ENCODE measurements at places on chromosomes 3 and 15.

DNA sequence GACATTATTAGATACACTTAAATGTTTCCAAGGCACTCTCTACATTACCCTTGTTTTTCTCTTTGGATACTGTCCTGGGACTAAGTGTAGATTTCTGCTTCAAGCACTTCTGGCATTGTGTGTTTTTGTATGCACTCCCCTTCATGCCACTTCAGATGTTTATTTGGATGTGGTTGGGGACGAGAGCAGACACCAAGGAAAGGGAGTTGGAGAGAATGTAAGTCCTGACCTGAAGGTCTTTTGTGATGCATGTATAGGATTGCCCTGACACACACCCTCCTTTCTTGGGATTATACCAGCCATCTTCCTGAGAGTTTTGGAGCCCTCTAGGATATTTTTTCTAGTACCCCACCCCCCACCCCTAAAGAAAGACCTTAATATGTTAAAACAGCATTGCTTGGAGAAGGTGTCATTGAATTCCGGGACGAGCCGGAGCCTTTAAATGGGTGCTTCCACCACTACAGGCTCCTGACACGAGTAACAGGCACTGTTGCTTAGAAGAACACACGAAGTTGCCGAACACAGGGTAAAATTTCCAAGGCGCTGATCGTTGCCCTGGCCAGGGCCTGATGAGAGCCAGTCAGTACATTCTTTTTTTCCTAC, 22.7 kb downstream of the PSMD6 start:
- no peak for DNase-seq

- DNase-seq = no peak
Measured at GRCh38 chr3:187828579-187829452, 83.5 kb upstream of the BCL6 start.

DNA sequence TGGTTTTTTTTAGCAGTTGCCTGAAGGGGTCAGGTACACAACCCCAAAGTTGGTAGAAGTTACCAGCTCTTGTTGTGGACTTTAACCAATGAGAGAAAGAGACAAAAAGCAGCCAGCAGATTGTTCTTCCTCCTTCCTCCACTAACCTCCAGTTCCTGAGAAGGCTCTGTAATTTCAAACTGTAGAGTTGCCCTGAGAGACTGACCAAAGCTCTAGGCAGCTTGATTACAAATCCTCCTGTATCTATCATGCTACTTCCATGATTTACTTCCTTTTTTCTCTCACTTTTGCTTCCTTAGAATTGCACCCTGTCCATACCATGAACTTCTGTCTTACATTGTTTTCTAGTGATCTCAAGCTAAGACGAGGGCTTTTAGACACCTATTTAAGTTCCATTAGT, 29.2 kb downstream of the NSUN3 start:
- no peak for DNase-seq

DNA sequence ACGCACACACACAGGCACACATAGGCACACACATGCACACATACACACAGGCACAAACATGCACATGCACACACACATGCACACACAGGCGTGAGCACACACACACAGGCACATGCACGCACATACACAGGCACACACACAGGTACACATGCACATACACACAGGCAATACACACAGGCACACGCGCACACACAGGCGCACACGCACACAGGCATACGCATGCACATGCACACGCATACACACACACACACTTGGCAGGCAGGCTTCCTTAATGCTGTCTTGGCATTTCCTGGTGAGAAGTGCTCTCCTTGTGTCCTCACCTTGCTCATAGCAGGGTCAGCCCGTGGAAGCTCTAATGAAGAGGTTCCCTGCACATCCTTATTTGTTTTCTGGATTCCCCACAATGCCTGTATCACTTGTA, 8.4 kb upstream of the SLCO2A1 start:
- DNase-seq = no peak

DNA sequence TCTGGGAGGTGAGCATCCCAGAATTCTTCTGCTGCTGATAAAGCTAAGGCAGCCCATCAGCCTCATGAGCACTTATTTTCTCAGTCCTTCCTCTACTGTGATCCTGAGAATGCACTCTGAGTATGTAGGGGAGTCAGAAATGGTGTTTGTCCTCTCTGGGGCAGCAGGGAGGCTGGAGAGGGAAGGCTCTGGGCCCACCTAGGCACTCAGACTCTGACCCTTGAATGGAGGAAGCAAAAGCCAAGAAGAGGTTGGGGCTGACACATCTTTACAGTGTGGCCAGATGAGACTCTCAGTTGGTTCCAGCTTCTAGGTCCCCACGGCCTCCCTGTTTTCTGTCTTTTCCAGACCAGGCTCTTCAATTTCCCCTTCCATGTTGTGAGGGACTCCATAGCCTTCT, 36.1 kb upstream of the BLM start:
- DNase-seq = no peak

DNA sequence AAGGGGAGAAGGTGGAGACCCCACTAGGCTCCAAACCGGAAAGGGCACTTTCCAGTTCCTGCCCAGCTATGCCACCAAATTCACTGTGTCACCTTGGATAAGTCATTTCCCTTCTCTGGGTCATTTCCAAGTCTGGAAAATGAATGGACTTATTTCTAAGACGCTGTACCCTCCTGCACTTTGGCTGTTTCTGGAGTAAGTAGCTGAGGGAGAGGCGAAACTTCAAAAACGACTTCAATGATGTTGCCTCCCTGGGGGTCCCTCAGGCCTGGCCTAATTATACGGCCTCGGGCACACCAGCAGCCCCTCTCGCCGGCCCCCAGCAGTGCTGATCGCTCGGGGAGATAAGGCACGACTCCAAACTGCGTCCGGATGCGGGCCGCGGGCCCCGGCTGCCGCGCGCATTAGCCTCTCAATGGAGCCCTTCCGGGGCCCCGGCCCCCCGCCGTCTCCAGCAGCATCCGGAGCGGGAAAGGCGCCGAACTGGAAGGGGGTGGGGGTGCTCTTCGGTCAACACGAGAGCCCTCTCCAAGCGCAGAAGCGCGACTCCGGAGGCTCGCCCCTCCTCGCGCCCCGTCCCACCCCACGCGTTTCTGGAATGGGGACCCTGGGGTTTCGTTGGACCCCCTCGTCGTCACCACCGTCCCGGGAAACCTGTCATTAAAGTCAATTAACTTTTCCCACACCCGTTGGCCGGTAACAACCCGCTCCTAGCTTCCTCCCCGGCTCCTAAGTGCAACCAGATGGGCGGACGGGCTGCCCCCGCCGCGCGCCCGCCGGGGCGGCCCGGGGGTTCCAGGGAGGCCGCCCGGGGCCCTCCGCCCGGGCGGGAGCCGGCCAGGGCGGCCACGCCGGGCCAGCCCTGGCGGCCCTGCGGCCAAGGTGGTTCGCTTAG, 4.8 kb downstream of the HES1 start:
- no peak for DNase-seq

DNA sequence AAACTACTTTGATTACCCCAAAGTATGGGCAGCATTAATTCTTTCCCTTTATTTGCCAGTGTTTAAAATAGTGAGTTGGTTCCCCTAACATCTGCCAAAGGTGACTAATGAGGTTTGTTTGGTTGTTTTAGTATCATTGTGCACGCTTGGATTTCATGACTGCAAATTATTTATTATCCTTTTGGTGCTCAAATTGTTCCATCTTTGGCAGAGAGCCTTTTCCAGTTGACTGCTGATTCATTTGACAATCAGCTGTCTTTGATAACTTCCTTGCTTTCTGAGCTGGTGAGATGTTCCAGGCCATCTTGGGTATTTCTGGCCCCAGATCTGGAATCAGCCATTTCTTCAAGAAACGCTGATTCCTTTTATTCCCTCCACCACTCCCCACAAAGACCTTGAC, 8.9 kb downstream of the DLEC1 start:
- no peak for DNase-seq

Data from AG04449 (cell line).